ENCODE measurements at places on chromosomes 7 and 10.

GRCh38 chr10:44647473-44647872 is 262.6 kb upstream of the CXCL12 start:
- no peak for DNase-seq

DNA sequence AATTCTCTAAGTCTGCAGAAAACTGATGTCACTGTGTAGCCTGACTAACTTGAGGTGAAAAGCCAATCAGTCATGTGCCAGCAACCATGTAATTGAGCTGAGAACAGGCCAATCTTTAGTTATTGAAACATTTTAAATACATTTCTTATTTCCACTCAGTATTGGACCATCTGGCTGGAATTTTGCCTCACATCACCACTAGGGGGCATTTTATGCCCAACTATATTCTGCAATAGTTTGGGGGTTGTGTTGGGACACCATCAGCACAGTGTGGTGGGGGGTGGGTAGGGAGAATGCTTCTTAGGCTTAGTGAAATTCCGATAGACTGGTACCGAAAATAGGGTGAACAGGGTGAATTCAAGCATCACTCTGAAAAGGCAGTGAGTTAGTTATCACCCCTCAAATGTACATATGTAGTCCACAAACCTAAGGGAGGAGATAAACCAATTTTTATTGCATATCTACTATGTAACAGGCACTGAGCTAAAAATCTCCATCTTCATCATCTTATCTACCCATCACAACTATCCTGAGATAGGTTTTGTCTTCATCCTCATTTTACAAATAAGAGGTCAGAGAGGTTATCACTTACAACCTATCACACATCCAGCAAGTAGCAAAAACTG is 17.8 kb downstream of the NPSR1 start:
- DNase-seq, result no peak

DNA sequence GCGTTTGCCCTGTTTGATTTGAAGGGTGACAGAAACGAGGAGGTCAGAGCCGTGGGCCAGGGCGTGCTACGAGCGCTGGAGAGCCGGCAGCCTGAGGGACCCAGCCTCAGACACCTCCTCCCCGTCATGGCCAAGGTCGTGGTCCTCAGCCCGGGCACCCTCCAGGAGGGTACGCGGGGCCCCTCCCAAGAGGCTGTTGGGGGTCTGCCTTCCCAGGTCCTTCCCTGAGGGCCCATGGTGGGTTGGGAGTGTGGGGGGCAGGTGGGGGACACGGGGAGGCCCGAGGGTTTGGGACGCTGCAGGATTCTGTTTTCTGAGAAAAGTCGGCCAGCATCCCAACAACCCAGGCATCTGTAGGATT is 7.8 kb downstream of the AP5Z1 start:
- DNase-seq, result no peak

GRCh38 chr7:124943472-124943871 is 13.8 kb upstream of the POT1 start:
- DNase-seq, result no peak

DNA sequence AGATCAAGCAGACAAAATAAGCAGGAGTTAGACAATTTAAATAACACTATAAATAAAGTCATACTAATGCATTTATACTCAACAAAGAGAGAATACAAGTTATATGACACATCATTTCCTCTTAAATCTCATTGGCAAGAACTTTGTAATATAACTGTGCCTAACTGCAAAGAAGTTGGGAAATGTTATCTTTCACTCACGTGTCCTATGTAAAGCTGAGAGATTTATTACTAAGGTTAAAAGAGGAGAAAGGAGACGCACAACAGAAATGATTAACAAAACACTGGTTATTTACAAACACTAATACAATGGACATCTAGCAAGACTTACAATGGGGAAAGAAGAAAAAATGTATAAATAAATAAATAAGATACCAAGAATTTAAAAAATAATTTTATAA is 12.7 kb upstream of the TMEM273 start:
- DNase-seq, result no peak

DNA sequence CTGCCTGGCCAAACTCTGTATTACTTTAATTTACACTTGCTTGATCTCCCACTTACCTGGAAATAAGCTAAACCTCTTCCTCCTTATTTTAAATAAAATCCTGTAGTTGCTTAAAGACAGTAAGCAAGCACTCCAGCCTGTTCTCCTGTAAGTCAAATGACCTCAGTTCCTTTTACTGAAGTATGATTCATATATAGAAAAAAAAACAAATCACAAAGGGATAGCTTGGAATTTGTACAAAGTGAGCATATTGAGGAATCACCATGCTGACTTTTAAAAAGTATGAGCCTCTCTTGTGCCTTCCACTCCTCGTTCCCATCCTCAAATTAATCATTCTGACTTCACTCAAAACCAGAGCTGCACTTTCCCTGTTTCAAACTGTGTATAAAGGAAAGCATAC is 52.0 kb downstream of the C10orf90 start:
- DNase-seq, result no peak

- DNase-seq, result no peak
These were observed 102.1 kb upstream of the KCND2 start for GRCh38 chr7:120170834-120171233.

DNA sequence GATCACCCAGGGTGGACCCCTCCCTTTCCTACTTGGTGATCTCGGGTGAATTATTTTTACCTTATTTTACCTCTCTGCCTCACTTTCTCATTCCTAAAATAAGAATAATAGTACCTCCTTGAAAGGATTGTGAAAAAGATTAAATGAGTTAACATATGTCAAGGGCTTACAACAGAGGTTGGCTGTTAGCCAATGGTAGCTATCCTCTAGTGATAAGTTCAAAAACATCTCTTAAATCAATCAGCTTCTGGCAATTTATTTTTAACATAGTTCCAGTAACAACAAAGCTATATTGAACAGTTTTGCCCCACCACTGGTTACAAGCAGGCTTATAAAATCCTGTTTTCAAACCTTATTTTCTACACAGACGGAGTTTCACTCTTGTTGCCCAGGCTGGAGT is 45.4 kb downstream of the TMEM168 start:
- DNase-seq, result no peak

GRCh38 chr10:18217577-18217976 is 77.4 kb downstream of the CACNB2 start:
- DNase-seq, result no peak

- DNase-seq, result no peak
These were observed 115.8 kb downstream of the THSD7A start for GRCh38 chr7:11716185-11716584.

DNA sequence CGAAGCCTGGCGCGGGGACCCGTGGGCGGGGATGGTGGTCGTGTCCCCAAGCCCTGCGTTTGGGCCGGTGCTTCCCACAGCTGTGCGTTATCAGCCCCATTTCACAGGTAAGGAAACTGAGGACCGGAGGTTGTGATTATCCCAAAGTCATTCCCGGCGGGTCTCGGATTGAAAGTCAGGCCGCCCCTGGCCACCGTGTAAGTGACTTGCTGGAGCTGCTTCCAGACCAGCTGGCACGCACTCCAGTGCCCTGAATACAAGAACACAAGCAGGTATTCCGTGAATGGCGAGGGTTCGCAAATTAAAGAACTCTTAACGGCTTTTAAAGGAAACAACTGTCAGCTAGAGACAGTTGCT is 675 bp upstream of the ATE1 start:
- no peak for DNase-seq

DNA sequence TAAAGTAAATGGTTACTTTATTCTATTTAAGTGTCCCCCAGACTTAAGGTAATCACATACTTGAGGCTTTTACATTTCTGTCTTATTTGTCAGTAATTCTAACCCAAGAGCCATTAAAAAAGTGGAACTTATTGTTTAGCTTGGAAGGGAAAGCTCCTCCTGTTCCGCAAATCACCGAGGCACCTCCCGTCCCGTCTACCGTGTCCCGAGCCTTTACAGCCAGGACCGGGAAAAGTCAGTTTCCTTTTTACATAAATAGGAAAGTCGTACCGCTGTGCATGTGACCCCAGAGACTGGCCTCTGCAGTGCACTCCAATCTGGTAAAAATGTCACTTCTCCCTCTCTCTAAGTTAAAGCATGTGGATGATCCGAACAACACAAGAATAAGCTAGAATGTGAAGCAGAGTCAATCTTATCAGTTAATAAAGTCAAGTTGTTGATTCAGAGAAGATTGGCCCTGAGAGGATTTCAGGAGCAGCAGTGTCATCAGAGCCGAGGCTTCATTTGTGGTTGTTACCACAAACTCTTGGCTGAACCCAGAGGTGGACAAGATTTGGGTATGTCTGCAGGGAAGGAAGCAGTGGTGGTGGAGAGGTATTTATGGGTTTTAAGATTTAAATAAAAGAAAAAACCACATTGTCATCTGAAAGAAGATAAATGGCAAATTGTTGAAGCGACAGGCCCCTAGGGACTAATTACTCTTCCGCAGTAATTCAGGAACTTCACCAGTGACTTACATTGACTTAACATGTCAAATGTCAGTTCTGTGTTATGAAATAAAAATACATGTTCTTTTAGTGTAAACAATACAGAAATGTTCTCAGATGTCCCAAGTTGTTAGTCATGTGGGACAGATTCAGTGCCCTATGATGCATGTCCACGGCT is 316.6 kb upstream of the ZNF32 start:
- no peak for DNase-seq

DNA sequence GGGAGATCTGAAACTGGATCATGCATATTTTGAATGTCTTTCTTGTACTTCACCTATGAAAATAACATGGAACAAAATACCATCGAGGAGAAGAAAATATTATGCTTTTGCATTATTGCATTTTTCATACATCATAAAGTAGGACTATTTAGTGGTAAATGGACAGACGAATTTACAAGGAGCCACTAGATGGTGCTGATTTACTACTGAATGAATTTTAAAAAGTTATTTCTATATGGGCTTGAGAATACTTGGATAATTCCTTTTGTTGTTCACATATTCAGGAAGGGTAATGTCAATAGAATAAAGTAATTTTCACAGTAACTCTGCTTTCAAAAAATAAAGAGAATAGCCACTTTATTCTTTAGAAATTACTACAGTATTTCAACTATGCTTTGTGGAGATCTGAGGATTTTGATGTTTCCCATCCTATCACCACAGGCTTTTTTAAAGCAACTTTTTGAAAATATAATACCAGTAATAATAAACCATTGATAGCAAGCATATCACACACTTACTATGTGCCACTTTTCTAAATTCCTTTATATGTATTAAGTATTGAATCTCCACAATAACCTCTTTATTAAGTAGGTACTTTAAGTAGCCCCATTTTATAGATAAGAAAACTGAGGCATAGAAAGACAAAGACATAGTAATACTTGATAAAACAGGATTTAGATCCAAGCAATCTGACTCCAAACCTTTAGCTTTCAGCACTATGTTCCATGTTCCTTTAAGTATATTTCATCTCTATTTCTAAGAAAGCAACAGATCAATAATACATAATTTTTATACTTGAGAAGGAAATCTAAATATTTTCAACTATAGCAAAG is 38.6 kb downstream of the NEBL start:
- DNase-seq, result no peak

GRCh38 chr7:76063525-76063924 is 15.6 kb downstream of the MDH2 start:
- no peak for DNase-seq

DNA sequence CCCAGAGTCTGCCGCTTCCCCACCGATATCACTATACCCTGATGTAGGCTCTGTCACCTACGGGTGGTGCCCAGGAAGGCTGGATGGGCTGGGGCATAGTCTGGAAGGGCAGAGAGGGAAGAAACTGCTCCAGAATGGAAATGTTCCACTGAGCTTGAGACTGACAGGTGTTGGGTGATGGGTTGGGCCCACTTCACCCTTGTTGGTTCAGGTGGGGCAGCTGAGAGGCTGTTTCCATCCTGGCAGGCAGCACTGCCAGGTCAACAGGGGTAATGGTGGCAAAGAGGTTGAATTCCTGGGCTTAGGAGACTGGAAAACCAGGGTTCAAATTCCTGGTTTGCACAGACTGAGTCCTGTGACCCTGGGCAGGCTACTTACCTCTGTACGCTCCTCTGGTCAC is 28.5 kb upstream of the FRAT2 start:
- no peak for DNase-seq

GRCh38 chr10:43012578-43012977 is 64.3 kb upstream of the RET start:
- DNase-seq, result no peak

- no peak for DNase-seq
These were observed 11.5 kb downstream of the GTF2IRD1 start for GRCh38 chr7:74464931-74465886.

GRCh38 chr10:112809736-112810135 is 140.3 kb upstream of the TCF7L2 start:
- no peak for DNase-seq

DNA sequence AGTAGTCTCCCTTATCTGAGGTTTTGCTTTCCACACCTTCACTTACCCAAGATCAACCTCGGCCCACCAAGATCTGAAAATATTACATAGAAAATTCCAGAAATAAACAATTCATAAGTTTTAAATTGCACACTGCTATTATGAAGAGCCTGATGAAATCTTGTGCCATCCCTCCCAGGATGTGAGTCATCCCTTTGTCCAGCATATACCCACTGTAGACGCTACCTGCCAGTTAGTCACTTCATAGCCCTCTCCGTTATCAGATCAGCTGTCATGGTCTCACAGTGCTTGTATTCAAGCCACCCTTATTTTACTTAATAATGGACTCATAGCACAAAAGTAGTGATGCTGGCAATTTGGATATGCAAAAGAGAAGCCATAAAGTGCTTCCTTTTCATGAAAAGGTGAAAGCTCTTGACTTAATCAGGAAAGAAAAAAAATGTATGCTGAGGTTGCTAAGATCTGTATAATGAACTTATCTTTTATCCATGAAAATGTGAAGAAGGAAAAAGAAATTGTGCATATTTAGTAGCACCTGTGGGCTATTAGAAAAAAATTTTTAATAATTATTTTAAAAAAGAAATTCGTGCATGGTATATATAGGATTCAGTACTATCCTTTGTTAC is 9.8 kb upstream of the MRPS16 start:
- DNase-seq, result no peak

DNA sequence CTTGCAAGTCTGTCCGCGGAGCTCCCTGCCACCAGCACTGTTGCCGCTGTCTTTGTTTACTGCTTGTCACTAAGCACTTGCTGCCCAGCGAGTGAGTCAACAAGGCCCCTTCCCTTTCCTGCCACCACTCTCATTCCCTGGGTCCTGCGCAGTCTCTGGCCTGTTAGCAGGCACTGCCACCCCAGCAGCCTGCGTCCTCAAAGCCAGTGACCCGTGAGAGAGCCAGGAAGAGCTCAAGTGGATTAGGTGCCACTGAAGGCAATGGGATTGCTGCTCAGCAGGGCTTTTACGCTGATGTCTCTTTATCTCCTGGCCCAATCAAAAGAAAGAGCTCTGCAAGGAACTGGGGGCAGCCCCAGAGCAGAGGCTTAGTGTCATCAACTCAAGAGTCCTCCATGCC is at the start of gene FRMPD2:
TSS of gene FRMPD2 (minus strand) at position 61 of the 400 bp plus-strand sequence. CDS start 129 bp downstream, outside the sequence.
- no peak for DNase-seq

DNA sequence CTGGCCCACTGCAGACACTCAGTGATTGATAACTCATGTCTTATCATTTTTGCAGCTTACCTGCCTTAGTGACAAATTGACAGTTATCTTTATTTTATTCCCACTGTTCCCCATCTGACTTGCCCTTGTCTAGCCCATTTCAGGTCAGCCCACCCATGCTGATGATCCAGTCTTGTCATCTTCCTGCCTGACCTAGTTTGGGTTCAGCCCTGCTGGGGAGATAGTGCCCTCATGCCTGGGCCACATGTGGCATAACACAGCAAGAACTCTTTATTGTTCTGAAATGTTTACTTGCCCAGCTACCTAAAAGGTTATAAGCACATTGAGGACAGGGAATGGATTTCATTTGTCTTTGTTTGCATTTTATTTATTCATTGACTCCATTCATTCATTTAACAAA is 75.6 kb downstream of the ENTPD1 start:
- DNase-seq, result no peak

- DNase-seq, result no peak
These were observed 11.6 kb downstream of the GHRHR start for GRCh38 chr7:30975256-30975899.

- DNase-seq, result no peak
These were observed 161.2 kb downstream of the DNAJB6 start for GRCh38 chr7:157497744-157498651.

All from stimulated activated CD8-positive, alpha-beta memory T cell treated with anti-CD3 and anti-CD28 coated beads, Interleukin-2, amount 100 ng/mL, for 1 hour (primary cell).